ENCODE measurements at places on chromosomes 12 and 14.

DNA sequence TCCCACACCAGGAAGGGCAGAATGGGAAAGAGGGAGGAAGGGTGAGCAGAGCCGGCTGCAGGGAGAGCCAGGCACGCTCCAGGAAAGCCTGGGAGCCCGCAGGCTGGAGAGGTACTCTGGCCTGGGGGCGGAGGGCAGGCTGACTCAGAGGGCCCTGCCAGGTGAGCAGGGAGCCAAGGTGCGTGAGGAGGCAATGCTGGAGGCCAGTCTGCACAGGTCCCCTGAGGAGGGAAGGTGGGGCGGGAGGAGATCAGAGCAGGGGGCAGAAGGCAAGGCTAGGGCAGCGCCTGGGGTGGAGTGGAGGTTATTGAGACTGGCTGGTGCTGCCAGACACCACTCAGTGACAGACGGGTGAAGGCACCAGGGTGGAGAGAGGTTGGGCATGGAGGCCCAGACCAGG lies 385.0 kb downstream of the BCL11B start:
- DNase-seq, result no peak

- DNase-seq, result no peak
Observed at GRCh38 chr12:130806574-130806973, 32.5 kb downstream of the STX2 start.

- DNase-seq, result peak; percentile 75
Observed at GRCh38 chr14:105093038-105093430, 27.8 kb upstream of the GPR132 start.

DNA sequence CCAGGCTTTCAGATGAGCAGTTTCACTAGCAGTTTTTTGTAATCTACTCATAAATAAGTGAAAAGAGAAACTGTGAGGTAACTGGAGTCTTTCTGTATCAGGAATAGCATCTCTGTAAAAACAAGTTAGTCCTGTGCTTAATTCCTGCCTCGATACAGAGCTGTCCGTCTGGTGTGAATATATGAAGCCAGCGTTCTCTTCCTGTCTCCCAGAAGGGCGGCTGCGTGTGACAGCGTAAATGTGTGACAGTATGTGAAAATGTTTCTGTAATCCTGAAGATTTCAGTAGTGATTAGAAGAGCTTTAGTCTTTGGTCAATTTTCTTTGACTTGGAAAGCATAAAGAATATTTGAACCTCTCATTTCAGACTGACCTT lies 150.3 kb downstream of the FBXL14 start:
- DNase-seq, result no peak

- no peak for DNase-seq
Observed at GRCh38 chr12:53722450-53723041, 4.7 kb downstream of the CALCOCO1 start.

DNA sequence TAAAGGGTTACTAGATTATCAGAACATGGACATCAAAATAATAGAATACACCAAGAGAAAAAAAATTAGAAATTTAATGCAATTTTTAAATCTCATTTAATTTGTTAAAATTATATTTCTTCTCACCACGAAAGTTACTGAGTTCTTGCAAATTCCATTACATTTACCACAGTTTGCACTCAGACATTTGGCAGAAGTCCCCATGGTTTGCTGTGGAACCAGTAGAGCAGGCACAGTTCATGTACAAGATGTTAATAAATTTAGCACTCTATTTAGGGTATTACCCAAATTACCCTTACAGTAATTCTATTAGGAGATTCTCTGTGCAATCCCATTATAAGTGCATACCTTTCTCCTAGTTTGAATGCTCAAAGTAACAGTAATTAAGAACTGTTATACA lies 9.7 kb downstream of the SCN8A start:
- DNase-seq, result no peak

All from fibroblast of skin of abdomen (primary cell).